Cerebellum (tissue), 4 donors: ENCODE measurements at places on chromosomes 1 and 21.

GRCh38 chr21:17930093-17930492, 110.9 kb upstream of the C21orf91 start:
- DNase-seq = no peak

DNA sequence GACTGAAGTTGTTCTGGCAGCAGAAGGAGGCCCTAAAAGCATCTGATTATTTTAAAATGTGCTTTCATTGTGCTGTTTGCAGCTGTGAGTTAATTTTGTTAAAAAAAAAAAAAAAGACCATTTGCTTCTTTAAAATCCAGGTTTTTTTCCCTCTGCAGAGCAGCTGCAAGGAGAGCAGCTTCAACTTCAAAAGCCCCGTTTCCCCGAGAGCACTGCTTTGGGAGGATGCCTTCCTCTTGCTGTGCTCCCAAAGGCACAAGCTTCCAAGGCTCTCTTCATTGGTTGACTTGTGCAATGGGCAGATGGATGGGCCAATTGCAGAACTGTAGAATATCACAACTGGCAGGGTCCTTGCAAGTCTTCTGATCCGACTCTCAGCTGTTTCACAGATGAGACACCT, 459.2 kb upstream of the PKN2 start:
- DNase-seq = no peak

GRCh38 chr1:9371391-9371935, 78.8 kb downstream of the SPSB1 start:
- DNase-seq = no peak

GRCh38 chr1:109644670-109645069, 11.2 kb upstream of the GSTM4 start:
- DNase-seq = no peak

GRCh38 chr1:200929530-200930278, 35.0 kb downstream of the INAVA start:
- no peak for DNase-seq

DNA sequence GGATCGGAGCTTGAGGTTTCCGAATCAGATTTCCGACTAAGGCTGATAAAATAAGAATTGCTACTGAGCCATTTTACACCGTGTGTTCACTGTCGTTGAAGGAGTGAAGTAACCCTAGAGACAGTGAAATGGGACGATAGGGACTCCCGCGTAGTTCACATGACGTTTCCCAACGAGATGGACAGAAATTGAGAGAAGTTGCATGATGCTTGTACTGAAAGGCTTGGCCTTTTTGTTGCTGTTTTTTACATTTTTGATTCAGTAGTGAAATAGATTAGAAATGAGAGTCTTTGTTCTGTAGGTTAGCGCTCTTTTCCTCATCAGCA, 1.2 kb downstream of the KHDRBS1 start:
- DNase-seq = no peak

GRCh38 chr1:111879081-111879480, 110.4 kb downstream of the KCND3 start:
- no peak for DNase-seq

GRCh38 chr1:153978274-153978909, 918 bp upstream of the JTB start:
- no peak for DNase-seq

- no peak for DNase-seq
Observed at GRCh38 chr1:59549066-59549837, 252.4 kb downstream of the FGGY start.
